ENCODE measurements at places on chromosomes 16 and 17. TPM values are rescaled to one million over a fixed set of nuclear protein-coding genes. Genes with fewer than 3 reads are reported as not detected.

The CIBAR2 gene
- total RNA-seq = not detected

The CCDC102A gene
- 8.2 TPM for total RNA-seq

The CD300H gene
- not detected for total RNA-seq

The CD300LB gene
- not detected for total RNA-seq

All from vein endothelial cell (primary cell).